B cell (primary cell): ENCODE measurements at places on chromosomes 6 and 20. TPM values are rescaled to one million over a fixed set of nuclear protein-coding genes. Genes with fewer than 3 reads are reported as not detected.

The ULBP3 gene
- 0.61 and 0.69 TPM in 2 replicates for total RNA-seq

The BPIFA1 gene
- total RNA-seq: not detected in 2 replicates

- DNase-seq: no peak
These were observed 273.0 kb downstream of the ADGB start for GRCh38 chr6:146871611-146872425.

The MLN gene
- not detected in 2 replicates for total RNA-seq

- DNase-seq: no peak
These were observed 260.7 kb upstream of the MAN1A1 start for GRCh38 chr6:119610265-119610664.

- DNase-seq: no peak
These were observed 456.3 kb downstream of the MAFB start for GRCh38 chr20:40232756-40233155.

DNA sequence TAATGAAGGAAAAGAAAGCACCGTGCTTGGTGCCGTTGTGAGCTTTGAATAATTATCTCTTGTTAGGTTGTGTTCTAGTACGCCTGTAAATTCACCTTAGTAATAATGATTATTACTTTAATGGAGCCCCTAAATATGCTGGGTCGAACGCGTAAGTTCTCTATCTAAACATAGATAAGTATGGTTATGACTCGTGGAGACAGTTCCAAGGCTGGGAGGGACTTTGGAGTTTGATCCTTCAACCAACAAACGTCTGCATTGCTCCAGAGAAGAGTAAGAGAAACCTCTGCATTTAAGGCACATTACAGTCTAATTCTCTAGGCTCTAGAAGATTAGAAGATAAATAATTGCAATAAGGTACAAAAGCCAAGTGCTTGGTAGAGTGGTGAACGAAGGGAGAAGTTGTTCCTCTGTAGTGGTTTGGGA lies 514 bp downstream of the ACOT13 start:
- no peak for DNase-seq

The TP53TG5 gene
- not detected in 2 replicates for total RNA-seq

GRCh38 chr6:154852687-154853086 lies 119.5 kb downstream of the SCAF8 start:
- DNase-seq: no peak

DNA sequence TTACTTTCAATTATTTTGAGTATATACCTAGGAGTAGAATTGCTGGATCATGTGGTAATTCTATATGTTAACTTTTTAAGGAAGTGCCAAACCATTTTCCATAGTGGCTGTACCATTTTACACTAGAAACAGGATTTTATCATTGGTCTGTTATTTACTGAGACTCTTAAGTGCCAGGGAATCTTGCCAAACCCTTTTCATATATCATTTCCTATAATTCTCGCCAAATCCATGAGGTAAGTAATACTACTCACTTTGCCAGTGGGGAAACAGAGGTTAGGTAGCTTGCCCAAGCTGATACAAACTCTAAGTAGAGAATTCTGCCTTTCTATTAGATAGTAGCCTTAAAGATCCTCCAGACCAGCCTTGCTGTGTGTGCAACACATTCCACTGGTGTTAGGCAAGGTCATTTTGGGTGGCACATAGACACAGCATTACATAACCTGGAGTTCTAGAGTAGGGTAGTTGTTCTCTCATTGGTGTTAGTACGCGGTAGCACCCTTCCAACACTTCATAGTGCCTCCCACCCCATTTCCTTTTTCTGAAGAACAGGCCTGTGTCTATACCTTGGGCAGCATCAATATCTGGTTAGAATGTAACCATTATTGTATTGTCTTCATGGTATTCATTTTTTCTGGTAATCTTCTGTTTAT lies 65.5 kb downstream of the ARID1B start:
- DNase-seq: no peak

- DNase-seq: no peak
These were observed 13.4 kb upstream of the BNIP5 start for GRCh38 chr6:36350082-36350481.

GRCh38 chr20:51910321-51911050 lies 108.2 kb upstream of the SALL4 start:
- no peak for DNase-seq

The GNRH2 gene
- total RNA-seq: 2.5 and 2.7 TPM in 2 replicates

- no peak for DNase-seq
These were observed 86.7 kb upstream of the AGPAT4 start for GRCh38 chr6:161360520-161360919.

GRCh38 chr6:133890711-133891148 lies 1.8 kb downstream of the TCF21 start:
- DNase-seq: no peak

GRCh38 chr6:64330694-64331307 lies 695.2 kb downstream of the PHF3 start:
- peak; percentile 3 for DNase-seq

GRCh38 chr6:98560841-98561240 lies 273.5 kb upstream of the POU3F2 start:
- no peak for DNase-seq

GRCh38 chr20:45704969-45705637 lies at the start of gene WFDC10B:
WFDC10B (minus strand) TSS chr20:45705019; CDS start chr20:45685992, 19,027 bp downstream.
- DNase-seq: no peak

DNA sequence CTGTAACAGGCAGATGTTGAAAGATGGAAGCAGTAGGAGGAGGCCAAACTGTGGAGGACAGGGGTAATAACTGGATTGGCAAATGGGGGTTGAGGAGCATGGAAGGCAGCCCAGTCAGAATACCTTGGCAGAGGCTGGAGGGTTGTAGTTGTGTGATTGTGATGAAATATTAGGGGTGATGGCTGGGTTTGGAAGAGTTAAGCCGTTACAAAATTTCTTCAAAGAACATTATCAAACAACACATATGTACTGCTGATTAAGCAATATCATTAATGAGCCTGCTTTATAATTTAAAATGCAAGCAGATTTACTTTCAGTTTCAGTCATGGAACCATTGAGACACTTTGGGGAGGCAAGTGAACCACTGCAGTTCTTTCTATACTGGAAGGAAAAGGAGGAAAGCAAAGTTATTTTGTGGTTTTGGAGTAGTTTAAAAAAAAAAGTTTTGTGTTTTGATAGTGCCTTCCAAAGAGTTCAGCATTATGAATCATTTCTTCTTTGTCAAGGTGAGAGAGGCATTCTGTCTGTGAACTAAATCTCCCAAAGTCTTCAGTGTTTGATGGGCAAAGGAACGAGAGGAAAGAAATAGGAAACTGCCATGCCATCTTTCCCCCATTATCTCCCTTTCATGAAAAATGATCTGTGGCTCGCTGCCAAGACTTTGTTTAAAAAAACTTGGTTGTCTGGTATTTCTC lies 20.7 kb downstream of the FOXO3 start:
- DNase-seq: no peak
